ENCODE measurements at places on chromosomes 7 and 10.

DNA sequence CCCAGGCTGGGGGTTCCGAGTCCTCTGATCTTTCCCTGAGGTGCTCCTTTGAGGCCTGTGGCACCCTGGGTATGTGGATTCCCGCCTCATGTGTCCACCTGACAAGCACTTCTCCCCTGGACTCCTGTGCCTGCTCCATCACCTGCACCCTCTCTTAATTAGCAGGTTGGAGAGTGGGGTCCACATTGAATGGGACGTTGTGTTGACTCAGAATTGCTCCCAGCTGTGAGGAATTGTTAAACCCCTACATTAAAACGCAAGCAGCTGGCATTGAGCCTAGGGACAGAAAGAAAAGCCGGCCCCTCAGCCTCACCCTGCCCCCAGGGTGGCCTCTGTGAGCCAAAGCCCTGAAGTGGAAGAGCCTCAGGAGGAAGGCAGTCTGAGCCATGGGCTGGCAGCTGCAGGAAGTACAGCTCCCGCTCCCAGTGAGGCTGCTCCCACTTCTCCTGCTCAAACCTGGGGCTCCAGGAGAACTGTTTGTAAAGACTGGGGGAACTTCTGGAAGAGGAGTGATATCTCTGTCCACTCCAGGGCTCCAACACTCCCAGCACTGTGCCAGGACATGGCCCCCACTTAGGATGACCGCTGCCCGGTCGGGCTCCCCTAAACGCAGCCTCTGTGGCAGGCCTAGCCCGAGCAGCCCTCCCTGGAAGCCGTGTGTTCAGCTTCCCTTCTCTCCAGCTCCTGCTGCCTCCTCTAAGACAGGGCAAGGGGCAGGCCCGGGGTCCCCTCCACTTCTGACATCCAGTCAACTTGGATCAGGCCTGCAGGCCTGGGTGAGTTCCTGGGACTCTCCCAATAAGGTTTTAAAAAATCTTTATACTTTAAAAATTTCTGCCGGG lies 1.8 kb upstream of the OPN4 start:
- DNase-seq: no peak

GRCh38 chr10:106780632-106781031 lies 383.9 kb downstream of the SORCS1 start:
- no peak for DNase-seq

DNA sequence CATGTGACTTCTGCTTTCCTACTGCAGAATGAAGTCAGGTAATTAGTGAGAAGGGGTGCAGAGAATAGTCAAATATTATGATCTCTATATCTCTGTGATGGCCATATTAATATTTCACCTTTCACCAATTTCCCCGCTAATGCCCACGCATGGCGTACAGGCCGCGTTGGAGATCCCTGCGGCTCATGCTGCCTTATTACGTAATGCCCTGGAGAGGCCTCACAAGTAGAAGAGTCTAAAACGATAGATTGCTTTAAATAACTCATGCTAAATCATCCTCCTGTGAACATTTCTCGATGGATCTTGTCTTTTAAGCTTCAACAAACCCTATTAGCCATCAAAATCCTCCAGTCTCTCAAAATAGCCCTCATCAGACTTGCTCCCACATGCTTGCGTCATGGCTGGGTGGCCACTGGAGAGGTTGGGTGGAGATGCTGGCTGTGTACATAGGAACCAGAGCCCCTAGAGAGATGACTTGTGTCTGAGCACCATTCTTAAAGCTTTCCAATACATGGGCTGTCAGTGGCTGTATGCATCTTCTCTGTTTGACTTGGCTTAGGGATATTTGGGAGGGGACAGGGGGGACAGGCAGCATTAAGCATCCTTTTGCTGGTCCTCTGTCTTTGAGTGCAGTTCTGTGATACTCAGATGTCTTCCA lies 79.5 kb upstream of the INSYN2A start:
- DNase-seq: no peak

- peak; percentile 46 for DNase-seq
Measured at GRCh38 chr7:86939197-86939814, 120.1 kb downstream of the ELAPOR2 start.

GRCh38 chr7:3451701-3452100 lies 150.6 kb downstream of the SDK1 start:
- DNase-seq: no peak

GRCh38 chr7:12642508-12642907 lies 44.9 kb upstream of the ARL4A start:
- no peak for DNase-seq

GRCh38 chr7:141262101-141263090 lies 188.5 kb downstream of the TMEM178B start:
- no peak for DNase-seq

DNA sequence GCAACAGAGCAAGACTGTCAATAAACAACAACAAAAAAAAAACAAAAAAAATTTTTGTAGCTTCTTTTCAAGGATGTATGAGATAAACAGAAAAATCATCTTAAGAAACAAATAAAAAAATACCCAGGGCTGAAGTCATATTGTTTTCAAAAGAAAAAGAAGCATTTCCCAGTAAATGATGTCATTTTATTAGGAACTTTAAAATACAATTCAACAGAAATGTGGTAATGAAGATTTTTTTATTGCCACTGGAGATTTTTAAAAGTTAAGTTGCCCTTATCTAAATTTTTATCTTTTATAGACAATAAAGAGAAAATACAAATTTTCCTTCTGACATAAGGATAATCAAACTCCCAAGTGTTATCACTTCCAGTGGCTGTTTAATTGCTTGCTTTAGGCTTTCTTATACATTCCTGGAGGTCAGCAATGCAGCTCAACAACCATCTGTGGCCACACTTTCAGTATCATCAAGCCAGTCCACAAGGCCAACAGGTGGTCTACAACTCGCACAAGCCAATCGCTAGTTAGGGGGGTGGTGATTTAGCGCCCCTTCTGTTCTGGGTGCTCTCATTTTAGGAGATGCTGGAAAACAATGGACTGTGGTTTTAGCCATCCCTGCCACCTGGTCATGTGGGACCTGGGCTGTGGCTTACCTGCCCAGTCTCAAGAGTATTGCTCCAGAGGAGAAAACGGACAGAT lies 10.8 kb downstream of the SEPHS1 start:
- no peak for DNase-seq

DNA sequence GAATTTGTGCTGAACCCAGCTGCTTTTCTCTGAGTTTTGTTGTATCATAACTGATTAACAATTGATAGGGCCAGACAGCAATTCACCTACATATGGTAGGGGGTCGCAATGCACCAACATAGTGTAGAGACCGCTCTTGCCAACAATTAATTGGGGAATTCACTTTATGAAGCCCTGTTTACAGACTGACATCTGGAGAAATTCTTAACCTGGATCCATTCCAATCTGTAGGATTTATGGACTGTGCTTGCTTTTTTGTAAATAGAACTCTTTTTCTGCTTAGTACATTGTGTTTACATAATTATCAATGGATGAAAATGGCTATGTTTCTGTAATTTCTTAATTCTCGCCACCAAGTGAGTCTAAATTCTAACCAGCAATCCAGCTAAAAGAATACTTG lies 311.7 kb upstream of the BMPER start:
- no peak for DNase-seq

DNA sequence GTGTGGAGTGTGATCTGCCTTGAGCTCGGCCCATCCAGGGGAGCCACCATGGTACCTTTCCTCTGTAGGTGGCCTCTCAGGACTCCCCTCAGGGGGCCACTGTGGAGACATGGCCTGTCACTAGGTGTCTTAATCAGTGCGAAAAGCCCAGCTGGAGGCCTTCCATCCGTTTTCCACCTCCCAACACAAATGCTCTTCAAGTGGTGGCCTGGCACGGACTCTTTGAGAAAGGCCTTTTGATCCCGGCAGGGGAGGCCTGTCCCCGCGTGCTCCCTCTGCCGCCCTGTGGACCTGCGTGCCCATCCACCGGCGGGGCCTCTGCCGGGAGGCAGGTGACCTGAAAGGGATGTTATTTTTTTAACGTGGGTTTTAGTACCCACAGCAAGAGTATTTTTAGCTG lies 149.5 kb downstream of the RGS10 start:
- DNase-seq: no peak

- DNase-seq: peak; percentile 35
Measured at GRCh38 chr7:126727930-126728391, 524.8 kb downstream of the GRM8 start.

GRCh38 chr7:94632338-94633013 lies 23.5 kb downstream of the SGCE start:
- DNase-seq: peak; percentile 15

DNA sequence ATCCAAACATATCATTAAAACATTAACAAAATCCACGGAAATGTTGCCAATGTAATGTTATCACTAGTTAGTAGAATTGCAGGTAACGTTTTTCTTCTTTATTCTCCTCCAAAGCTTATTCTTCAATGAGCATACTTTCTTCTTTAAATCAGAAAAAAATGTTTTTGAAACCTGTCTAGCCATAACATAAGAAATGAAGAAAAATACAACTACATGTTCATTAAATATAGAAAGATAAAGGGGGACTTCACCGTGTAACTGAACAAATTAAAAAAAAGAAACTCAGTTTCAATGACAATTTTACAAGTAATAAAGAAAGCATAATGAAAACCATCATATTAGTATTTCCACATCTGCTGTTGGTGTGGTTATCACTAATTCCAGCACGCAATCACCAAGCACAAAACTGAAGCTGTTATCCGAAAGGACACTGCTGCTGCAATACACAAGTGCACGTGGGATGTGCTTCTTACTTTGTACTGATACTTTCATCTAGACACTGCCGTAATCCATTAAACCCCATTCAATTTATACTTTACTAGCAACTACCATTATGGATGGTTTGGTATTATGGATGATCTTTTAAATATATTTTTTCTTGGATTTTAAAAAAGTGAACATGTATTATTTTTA lies 9.6 kb downstream of the ESYT2 start:
- peak; percentile 47 for DNase-seq

GRCh38 chr7:142542942-142543341 lies 206.3 kb upstream of the PRSS1 start:
- DNase-seq: no peak

DNA sequence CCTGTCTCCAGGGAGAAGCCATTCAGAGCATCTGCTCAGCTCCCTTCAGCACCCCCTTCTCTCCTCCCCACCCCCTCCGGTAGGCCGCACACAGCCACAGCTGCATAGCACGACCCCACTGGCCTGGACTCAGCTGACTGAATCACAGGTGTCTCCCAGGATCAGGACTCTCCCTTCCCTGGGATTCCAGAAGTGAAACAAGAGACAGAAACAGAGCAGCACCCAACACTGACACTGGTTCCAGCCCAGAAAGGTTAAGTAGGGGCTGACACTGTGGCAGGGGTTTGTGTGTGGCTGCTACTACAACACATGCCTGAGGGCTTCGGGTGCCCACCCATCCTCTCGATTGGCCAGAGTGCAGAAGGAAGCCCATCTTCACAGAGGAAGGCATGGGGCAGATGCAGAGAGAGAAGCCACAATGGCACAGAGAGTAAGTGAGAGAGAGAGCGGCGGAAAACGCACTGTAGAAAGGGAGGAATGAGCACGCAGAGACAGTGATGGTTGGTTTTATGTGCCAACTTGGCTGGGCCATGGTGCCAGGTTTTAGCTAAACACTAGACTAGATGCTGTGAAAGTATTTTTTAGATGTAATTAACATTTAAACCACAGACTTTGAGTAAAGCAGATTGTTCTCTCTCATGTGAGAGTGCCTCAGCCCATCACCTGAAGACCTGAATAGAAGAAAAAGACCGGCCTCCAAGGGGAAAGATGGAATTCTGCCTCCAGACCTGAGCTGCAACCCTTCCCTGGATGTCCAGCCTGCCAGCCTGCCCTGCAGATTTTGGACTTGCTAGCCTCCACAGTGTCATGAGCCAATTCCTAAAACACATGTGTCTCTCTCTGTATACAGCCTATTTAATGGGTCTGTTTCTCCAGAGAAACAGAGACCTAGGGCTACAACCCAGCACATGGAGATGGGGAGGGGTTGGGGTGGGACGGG lies 107.5 kb downstream of the GRB10 start:
- DNase-seq: no peak

GRCh38 chr10:8568401-8568800 lies 513.9 kb downstream of the GATA3 start:
- DNase-seq: no peak

DNA sequence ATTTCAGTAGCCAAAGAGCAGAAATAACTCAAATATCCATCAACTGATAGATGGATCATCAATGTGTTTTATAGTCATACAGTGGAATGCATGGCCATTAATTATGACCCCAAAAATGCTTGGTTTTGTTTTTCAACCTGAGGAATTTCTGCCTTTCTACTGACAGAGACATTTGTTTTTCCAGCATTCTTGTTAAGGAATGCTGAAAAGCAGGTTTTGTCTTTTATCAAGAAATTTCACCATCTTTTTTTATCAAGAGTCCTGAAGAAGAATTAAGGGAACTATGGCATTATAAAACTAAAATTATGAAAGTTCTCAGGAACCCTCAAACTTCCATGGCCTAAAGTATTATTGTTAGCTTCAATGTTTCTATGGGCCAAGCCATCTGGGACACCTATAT lies 153.4 kb upstream of the THSD7A start:
- DNase-seq: no peak

GRCh38 chr7:140008755-140009610 lies 53.8 kb downstream of the PARP12 start:
- no peak for DNase-seq

DNA sequence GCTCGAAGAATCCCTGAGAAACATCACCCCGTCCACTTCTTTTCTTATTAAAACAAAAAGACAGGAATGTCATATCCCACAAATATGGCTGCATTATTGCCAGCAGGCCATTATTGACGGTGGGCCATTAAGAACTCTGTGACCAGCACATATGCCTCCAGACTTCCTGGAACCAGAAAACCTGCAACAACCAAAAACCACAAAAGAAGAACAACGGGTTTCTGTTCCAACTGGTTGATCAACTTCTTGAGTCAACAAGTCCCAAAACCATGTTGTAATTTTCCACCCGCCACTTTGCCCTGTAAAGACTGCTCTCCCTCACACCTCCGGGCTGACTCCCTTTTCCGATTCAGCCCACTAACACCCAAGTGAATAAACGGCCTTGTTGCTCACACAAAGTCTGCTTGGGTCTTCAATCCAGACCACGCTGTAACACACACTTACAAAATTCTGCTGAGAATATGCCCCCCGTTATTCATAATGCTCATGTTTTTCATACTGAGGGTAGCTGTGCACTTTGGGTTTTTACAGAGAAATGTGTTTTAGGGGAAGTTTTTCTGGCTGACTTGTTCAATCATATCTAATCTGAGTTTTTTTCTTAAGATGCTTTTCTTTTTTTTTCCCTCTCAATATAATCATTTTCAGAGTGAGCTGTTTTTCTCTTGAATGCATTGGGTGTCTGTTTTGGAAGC lies 20.7 kb downstream of the ZNF107 start:
- DNase-seq: peak; percentile 54

DNA sequence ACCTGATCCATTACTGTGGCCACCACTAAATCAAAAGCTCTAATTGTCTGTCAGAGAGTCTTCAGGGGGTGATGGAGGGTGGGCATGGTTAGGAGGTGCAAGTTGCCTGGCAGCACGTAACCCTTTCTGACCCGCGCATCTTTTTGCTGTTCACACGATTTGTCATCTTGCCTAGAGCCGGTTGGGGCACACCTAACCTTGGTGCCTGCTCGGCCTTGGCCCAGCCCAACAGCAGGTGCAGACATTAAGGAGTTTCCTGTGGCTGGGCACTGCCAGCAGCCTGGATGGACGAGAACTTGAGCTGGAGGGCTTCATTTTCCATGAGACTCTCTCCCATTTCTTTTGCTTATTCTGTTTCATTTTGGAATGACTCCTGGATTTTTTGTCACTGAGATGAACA lies 41.0 kb upstream of the PTF1A start:
- DNase-seq: no peak
